Posterior vena cava (tissue), 2 donors: ENCODE measurements at places on chromosomes 2 and 18. TPM values are rescaled to one million over a fixed set of nuclear protein-coding genes. Genes with fewer than 3 reads are reported as not detected.

GRCh38 chr2:187319441-187320108, 128.5 kb downstream of the CALCRL start:
- no peak for DNase-seq

GRCh38 chr18:48024881-48025660, 94.6 kb upstream of the SMAD2 start:
- no peak for DNase-seq

GRCh38 chr2:106187273-106187891, 6.7 kb downstream of the UXS1 start:
- DNase-seq = no peak

DNA sequence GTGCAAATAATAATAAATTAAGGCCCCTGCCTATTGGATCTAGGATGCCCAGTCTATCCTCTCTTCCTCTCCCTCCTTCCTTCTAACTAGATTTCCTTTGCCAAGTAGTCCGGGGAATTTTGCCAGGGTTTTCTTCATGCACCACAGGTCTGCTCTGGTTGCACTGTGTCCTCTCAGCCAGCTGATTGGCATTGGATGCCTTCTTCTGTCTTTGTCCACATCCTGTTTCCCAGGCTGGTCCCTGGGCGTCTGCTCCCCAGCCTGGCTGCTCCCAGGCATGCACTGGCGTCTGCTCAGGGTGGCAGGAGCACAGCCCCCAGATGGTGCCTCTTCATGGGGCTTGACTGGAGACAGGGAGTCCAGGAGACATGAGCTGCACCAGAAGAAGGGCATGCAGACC, 66.4 kb downstream of the GALR1 start:
- no peak for DNase-seq

Gene ADCYAP1
- 0.60 TPM for total RNA-seq

Gene CFAP53
- total RNA-seq = not detected
